Lung microvascular endothelial cell (primary cell): ENCODE measurements at places on chromosomes 5 and 9.

GRCh38 chr5:97425511-97425910 lies 242.5 kb upstream of the RIOK2 start:
- peak; percentile 18 for DNase-seq

GRCh38 chr5:58497921-58498320 lies 6.7 kb downstream of the GAPT start:
- no peak for DNase-seq

GRCh38 chr5:71471193-71471592 lies 15.7 kb downstream of the BDP1 start:
- DNase-seq, result peak; percentile 66

- DNase-seq, result peak; percentile 31
These were observed 504 bp upstream of the ZNF618 start for GRCh38 chr9:113875459-113876150.

DNA sequence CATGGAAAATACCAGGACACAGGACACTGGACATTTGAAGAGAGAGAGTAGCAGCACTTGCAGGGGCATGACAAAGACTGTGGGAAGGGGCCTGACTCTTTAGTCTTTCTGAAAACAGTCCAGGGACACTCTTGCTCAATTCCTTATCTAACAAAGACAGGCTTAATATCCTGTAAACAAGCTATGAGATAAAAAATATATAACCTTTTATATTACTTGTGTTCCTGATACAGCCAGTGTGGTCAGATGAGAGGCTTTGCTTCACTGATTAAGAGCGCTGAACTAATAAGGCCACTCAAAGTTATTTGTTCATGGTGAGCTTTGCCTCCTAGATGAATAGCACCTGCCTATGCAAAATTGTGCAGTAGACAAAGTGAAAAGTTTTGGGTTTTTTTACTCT lies 518.7 kb downstream of the LRRC70 start:
- no peak for DNase-seq

DNA sequence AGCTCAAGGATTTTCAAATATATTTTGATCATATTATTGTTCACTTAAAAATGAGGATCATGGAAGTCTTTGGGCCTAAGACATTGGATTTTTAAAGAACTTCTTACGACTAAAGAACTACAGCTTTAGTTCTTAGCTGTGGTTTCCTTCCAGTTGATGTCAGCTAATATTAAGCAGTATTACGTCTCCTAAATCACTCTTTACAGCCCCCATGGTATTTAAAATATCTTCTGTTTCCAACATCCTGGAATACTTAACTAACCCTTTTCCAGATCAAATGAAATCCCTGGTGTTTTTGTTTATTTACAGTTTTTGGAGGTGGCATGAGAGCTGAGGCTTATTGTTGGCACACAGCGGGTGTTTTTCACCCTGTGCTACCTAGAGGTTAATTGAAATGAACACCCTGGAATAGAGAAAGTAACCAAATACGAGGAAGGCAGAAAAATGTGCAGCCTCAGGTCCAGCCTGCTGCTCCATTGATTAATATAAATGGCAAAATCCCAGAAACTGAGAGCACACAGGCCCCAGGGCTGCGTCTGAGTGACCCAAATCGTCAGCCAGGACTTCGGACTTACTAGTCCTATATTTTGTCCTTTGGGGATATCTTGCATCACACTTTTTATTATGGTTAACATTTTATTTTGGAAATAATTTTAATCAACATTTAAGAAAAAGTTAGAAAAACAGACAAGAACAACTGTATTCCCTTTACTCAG lies 52.3 kb upstream of the ICE1 start:
- DNase-seq, result no peak

- DNase-seq, result no peak
These were observed 44.7 kb downstream of the OR2V1 start for GRCh38 chr5:181086026-181086883.

DNA sequence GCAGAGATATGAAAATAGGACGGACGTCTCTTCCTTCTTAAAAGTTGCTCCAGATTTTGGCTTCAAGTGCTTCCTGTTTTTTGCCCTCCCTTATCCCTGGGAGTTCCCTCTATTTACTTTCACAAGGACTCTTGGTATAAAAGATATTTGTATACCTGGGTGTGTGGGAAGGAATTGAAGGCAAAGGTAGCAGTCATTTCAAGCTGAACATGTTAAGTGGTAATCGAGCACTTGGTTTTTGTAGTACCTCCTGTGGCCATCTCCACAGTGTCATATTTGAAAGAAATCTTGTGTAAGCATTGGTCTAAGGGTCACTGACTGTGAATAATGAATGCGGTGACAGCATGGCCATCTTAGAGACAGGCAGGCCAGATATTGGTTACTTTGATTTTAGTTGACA lies 593.6 kb downstream of the MTRR start:
- no peak for DNase-seq

DNA sequence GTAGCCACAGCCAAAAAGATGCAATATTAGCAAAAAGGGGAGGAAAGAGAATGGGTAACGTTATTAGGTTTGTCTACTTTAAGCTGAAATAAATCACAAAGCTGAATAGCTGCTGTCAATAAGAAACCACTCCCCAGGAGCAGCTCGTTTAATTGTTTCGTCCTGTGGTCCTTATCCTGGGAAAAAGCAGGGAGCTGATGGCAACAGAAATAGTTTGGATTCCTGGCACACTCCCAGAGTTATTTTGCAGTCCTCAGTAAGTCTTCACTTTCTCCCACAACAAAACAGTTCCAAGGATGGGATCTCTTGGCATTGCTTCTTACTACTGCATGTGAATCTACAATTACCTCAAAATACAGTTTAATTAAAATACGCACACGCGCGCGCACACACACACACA lies 28.8 kb downstream of the FRMD3 start:
- DNase-seq, result peak; percentile 35

GRCh38 chr5:81856948-81857928 lies 106.3 kb upstream of the SSBP2 start:
- peak; percentile 24 for DNase-seq

- peak; percentile 32 for DNase-seq
These were observed 306.3 kb upstream of the KCNN2 start for GRCh38 chr5:114055318-114056184.

GRCh38 chr5:163339148-163339547 lies 98.2 kb upstream of the CCNG1 start:
- DNase-seq, result no peak

DNA sequence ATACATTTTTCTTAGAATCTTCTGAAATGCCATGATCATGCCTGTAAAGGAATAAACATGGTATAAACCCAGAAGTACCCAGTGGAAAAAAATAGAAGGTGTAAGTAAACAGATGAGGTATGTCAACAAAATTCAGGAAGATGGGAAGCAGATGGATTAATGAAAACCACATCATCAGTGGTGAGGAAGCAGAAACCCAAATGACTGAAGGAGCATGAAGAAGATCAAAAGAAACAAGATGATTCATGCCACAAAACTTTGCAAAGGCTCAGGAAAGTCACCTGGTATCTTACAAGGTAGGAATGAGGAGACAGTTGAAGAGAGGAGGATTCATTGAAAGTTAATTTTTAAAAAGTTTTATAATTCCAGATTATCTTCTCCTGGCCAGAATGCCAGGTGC lies 132.8 kb upstream of the PAPPA start:
- no peak for DNase-seq

DNA sequence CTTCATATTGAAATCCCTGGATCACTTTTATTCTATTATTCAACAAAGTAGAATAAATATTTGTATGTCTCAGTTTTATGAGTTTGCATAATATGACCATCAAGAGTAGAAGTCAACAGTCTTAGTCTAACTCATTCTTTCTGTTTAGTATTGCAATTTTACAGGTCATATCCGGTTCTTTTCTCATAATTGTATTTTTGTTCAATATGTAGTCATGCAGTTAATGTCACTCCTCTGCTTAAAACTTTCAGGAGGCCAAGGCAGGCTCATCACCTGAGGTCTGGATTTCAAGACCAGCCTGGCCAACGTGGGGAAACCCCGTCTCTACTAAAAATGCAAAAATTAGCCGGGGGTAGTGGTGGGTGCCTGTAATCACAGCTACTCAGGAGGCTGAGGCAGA lies 148.4 kb upstream of the TRPM3 start:
- DNase-seq, result no peak

DNA sequence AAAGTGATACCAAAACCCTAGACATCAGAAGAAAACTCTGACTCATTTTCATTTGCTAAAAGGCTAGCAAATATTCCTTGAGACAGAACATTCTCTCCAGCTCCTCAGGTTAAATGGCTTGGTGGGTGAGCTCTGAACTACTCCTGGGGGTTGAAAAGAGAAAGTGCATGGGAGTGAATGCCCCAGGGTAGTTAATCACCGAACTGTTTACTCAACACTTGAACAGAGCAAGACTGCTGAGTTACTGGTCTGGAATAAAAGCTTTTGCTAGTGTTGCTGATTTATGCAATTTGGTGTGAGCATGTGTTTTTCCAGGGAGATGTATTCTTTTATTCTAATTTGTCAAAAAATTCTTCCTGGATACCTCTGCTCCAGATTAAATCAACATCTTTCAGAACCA lies 88.3 kb upstream of the PRDM9 start:
- DNase-seq, result no peak

- no peak for DNase-seq
These were observed 10.8 kb upstream of the ADRB2 start for GRCh38 chr5:148815578-148815977.

- DNase-seq, result peak; percentile 41
These were observed 246.0 kb upstream of the NUDT12 start for GRCh38 chr5:103808464-103809106.

DNA sequence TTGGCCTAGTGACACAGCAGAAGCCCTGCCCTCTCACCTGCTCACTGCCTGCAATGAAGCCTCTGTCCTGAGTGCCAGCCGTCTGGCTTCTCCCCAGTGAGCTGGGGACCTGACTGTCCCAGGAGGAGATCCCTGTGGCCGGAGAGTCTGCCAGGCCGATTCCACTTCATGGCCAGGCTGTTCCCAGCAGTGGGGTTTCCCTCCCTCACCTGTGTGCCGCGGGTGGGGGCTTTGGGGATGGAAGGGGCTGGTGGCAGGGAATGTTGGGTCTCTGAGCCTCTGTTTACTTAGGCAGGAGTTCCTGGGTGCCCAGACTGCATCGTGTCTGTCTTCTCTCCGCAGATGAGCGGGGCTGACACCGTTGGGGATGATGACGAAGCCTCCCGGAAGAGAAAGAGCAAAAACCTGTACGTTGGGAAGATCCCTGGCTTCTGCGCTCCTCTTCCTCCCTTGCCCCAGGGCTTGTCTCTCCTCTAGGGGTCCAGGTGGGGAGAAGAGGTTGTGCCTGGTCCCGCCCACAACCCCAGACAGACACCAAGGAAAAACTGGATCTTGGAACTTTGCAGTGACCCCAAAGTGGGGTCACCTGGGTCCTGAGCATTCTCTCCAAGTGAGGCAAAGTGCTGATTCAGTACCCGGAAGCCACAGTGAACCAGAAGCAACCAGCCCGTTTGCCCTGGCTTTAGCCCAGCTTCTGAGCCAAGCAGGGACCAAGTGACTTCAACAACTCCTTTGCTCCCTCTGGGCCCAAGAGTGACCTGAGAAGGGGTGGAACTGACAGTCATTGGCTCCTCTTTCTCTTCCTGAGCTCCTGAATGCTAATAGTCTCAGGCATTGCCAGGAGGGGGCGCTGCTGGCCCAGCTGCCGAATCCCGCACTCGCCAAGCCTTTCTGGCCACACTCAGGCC lies 127.7 kb downstream of the RGS3 start:
- peak; percentile 82 for DNase-seq

DNA sequence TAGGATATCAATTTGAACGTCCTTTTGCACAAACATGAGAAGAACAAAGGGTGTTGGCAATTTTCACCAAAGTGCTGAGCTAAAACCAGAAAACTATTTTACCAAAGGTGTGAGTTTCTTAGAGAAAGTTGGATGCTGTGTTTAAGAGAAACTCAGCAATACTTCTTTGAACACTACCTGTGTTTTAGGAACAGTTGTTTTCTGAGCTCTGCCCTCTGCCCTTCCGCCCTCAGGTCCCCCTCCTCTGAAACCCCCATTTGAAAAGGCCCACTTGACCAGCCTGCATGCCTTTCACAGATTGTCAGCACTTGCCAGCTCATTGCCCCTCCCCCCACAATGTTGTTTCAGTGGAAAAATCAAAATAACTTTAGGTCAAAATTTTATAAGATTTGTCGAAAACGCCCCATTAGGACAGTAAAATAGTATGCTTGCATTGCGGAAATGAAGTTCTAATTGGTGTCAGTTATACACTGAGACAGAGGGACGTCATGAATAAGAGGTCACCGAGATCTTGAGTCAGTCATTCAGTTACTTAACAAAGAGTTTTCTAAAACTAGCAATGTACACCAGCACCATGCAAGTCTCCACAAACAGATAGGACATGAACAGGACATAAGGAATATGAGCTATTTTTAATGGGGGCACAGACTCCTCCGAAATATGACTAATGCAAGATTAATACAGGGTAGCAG lies 61.9 kb upstream of the IL7R start:
- no peak for DNase-seq

DNA sequence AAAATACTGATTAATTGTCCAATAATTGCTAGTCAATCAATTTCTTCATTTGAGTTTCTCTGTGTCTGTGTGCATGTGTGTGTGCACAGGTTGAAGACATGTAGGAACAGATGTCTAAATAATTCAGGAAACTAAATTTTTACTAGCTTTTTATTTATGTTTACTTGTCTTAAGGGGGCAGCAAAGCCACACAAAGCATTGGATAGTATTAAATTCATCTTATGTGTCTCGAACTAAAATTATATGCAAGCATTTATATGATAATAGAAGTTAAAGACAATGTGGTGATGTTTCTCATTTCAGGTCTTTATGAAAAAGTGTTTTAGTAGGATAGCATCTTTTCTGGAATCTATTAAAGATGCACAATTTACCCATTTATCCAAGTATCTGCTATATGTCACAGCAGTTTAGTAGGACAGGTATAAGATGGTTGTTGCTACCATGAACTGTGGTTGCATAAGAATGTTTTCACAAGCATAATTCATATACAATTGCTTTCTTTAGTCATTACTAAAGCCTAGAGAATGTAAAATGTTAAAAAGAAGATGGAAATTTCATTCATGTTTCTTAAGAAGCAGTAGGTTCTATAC lies 784.6 kb upstream of the NUDT12 start:
- DNase-seq, result no peak
